M059J (cell line): ENCODE measurements at places on chromosomes 7 and 10.

- DNase-seq = peak; percentile 36
Observed at GRCh38 chr10:99532687-99533495, at the start of gene NKX2-3. NKX2-3 (plus strand) TSS chr10:99532942; CDS start chr10:99533132, 190 bp downstream.

- DNase-seq = peak; percentile 85
Observed at GRCh38 chr10:90125456-90126255, 424.3 kb downstream of the KIF20B start.

DNA sequence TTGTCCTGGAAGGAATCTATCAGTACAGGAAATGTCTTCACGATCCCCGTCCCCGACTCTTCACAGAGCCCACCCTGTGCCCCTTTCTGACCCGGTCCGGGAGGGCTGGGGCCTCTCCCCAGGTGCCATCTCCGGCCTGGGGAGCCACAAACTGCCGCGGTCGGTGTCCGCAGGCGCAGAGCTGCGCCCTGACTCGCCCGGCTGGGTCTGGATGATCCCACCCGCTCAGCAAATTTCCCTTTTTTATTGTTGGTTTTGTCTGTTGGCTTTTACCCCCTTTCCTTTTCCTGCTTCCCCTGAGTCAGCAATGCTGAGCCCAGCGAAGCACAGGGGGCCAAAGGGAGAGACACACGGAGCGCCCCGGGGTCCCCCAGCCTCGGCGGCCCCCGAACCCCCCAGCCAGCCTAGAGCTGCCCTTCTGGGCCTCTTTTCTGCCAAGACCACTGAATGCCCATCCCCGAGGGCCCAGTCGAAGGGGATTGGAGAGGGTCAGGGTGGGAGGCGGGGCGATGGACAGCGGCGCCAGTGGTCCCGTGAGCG is 30.9 kb downstream of the LEP start:
- no peak for DNase-seq

GRCh38 chr10:78572565-78572964 is 496.2 kb upstream of the ZMIZ1 start:
- no peak for DNase-seq

DNA sequence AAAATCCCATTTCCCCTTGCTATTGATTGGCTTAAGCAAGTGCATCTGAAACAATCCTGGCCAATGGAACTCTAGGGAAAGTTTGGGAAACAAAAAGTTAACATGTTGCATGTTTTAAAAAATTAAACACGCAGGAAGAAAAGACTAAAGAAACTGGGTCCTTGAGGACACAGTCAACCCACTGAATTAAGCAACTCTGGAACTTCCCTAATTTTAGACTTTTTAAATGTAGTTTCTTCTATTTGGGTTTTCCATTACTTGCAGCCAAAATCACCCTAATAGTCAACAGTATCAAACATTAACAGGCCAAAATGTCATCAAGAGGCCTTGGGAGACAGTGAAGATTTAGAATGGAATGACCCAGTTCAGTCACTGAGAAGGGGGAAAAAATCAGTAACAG is 40.6 kb downstream of the OSBPL3 start:
- DNase-seq = no peak

- peak; percentile 11 for DNase-seq
Observed at GRCh38 chr10:70162892-70163201, 7.5 kb downstream of the SAR1A start.

- peak; percentile 59 for DNase-seq
Observed at GRCh38 chr10:44292390-44293002, 92.4 kb downstream of the CXCL12 start.

- no peak for DNase-seq
Observed at GRCh38 chr7:12102126-12102525, 109.0 kb upstream of the TMEM106B start.

DNA sequence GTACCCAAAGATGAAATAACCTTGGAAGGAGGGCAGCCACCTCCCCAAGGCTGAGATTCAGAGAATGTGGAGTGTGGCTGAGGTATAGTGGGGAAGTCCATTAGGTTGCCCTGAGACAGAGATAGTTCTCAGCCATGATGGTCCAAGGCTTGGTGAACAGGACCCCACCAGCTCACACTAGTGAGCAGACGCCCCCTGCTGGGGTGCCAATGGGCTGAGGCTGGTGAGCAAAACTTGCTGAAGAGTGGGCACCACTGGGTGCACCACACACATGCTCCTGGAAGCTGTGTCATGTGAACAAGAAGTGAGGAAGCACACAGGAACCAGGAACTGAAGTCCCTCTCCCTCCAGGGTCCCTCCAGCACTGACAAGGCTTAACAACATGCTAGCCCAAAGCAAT is 8.9 kb downstream of the FBXL13 start:
- DNase-seq = peak; percentile 54

DNA sequence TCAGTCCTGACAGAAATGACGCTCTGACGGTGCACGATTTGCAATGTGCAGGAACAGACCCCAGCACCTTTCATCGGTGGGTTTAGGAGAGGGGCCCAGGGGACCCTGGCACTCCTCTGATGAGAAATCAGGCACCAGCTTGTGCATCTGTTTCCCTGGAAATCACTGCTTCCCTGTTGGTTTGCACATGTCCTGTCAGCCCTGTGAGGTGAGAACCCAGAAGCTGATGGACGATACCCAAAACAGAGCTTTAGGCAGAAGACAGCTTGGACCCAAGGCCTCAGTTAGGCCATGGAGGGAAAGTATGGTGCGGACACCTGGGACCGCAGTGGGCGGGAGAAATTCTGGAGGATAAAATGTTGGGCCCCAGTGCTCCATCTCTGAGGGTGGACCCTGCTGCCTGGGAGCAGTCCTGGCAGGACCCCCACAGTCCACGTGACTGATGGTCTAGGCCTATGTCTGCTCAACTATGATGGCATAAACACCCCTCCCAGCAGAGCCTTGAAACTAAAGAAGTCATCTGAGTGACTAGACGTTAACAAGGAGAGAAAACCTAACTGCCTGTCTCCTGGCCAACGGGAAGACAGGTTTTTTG is 242.8 kb downstream of the PTPRN2 start:
- no peak for DNase-seq

GRCh38 chr7:5598769-5599371 is 175.2 kb upstream of the TNRC18 start:
- no peak for DNase-seq

DNA sequence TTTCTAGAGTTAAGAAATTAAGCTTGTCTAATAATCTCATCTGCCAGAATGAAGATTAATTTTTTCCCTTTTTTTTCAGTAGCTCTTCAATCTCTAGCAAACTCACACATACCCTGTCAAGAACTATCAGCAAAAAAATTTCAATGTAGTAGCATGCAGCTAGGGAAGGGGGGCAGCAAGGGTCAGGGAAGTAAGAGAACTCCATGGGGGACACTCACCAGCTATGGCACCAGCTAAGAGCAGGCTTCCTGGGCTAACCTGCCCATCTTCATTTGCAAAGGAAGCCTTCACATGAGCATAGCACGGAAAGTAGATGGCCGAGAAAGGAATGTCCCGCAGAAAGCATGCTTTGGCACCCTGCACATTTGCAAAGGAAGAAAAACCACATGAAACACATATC is 190.4 kb downstream of the SLC25A13 start:
- DNase-seq = no peak

GRCh38 chr7:45578022-45578421 is 3.9 kb downstream of the ADCY1 start:
- DNase-seq = no peak

DNA sequence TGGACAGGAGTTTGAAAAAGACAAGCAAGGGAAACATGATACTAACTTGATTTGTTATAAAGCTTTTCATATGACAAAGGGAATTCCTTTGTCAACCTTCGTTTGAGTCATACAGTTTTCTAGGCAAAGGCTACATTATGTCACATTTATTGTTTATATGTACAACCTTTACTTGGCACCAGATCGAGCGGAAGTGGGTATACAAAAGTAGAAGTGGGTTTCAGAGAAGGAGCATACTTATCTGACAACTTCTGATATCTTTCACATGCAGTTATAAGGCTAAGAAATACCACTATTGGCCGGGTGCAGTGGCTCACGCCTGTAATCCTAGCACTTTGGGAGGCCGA is 11.0 kb downstream of the STMP1 start:
- DNase-seq = peak; percentile 95

DNA sequence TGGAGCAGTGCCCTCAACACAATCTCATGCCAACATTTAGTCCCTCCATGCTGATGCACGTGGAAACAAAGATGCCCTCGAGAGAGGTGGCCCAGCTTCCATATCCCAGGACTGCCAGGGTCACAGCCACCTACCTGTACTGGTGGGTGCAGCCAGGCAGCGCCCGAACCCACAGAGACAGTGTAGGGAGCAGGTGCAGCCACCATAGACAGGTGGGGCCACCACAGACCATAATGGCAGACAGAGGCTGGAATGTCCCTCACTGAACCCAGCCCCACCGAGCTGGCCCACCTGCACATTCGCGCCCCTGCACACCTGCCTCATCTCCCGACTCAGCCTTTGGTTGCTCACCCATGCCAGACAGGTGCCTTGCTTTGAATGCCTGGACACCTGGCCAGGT is 18.3 kb upstream of the CPXM2 start:
- no peak for DNase-seq

- DNase-seq = no peak
Observed at GRCh38 chr10:1211844-1212570, 155.8 kb downstream of the WDR37 start.

- DNase-seq = peak; percentile 42
Observed at GRCh38 chr7:28065308-28065707, 115.3 kb downstream of the JAZF1 start.

- no peak for DNase-seq
Observed at GRCh38 chr7:49778731-49779270, 5.4 kb downstream of the VWC2 start.

DNA sequence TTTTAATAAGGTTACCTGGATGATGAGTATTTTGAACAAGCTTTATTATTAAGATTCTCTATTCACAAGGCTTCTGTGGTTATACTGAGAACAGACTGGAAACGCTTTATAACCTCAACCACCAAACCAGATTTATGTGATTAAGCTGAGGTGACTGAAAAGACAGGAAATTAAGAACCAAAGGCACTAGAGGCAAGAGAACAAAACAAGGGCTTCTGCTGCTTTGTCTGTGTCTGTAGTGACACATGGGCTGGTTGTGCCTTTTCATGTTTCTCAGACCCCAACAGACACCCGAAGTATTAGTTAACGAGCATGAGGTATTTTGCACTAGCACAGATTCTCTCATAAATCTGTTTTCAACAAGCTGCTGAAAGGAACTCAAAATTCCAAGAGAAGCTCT is 64.4 kb downstream of the RAPGEF5 start:
- no peak for DNase-seq

- DNase-seq = no peak
Observed at GRCh38 chr10:89741126-89741762, 39.9 kb downstream of the KIF20B start.

GRCh38 chr7:55148571-55148970 is 129.8 kb downstream of the EGFR start:
- peak; percentile 53 for DNase-seq

DNA sequence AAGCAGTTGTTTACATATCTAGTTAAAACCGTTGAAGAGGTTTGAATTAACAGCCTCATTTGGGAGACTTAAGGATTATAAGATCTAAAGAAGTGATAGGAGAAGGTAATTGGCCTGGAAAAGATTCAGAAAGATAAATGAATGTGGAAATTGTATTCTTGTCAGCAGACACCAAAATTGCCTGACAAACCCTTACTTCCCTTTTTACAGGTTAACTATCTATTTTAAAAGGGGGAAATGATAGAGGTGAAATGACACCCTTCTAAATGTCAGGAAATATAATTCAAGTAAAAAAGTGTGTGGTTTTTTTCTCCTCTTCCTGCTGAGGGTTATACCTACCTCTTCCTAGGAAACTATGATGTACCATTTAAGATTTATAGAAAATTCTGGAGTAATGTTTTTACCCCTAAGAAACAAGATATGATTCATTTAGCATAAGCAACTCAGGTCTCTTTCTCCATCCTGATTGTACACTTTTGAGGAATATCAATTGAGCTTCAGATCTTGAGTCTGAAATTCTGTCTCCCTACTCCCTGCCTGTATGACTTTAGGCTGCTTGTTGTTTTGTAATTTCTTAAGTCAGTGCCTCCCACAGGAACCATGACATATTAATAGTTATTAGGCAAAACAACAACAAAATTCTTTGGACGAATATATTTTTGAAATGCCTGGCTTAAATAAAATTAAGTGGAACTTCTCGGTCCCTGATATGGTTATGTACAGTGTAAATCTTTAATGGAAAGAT is 250.4 kb downstream of the RNLS start:
- DNase-seq = no peak

DNA sequence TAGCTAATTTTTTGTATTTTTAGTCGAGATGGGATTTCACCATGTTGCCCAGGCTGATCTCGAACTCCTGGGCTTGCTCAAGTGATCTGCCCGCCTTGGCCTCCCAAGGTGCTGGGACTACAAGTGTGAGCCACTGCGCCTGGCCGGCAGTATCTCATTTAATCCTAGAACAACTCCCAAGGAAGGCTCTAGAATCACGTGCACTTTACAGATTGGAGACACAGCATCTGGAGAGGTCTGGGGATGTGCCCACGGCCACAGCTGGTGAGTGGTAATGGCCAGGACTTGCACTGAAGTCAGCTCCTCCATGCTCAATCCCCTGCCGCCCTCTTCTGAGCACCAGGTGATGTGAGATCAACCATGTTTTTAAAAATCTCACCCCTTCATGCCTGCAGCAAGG is 43.1 kb downstream of the CARD11 start:
- no peak for DNase-seq

- no peak for DNase-seq
Observed at GRCh38 chr7:13908667-13909397, 80.6 kb downstream of the ETV1 start.

DNA sequence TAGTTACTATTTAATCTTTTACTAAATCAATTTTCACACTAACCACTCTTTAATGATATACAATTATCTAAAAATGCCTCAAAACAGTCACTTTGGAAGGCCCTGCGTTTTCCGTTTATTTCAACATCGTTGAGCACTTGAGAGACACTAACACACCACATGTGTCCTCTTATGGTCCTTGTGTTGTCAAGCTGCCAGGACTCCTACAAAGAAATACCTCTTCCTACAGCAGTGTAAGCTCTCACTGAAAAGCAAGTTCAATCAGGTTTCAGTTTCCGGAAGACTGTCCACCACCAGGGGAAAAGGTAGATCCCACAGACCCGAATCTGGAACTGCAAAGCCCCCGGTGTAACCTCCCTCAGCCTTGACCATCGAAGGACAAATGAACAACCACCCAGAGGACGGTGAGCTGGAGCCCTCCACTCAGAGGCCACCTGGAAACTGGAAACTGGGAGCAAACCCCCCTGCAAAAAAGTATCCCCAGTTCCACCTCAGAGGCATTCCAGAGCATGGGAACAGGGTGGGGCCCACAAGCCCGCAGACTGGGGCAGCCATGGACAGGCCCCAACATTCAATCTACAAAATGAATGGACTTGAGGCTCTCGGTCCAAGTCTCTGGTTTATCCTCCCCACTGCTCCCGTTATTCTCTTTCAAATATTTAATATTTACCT is 37.6 kb downstream of the KCNH2 start:
- DNase-seq = no peak

GRCh38 chr7:131995324-131995723 is 438.9 kb upstream of the PODXL start:
- no peak for DNase-seq

DNA sequence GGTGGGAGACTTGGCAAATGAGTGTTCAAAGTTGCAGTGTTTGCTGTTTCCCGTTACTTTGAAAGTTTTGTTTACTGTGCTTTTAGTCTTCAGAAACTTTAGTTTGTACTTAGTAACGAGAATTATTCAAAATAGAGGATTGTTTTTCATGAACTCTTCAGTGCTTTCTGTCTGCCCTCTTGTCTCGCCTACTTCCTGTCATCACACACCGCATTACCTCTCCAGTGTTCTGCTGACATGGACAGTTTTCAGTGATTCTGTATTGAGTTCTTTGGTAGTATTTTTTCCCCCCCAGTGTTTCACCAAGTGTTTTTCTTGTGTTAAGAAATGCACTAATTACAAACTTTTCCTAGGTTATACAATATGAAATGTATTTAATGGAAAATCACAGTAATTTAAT is 207.0 kb downstream of the MLLT10 start:
- DNase-seq = no peak
